ENCODE measurements at places on chromosomes 2 and 18.

DNA sequence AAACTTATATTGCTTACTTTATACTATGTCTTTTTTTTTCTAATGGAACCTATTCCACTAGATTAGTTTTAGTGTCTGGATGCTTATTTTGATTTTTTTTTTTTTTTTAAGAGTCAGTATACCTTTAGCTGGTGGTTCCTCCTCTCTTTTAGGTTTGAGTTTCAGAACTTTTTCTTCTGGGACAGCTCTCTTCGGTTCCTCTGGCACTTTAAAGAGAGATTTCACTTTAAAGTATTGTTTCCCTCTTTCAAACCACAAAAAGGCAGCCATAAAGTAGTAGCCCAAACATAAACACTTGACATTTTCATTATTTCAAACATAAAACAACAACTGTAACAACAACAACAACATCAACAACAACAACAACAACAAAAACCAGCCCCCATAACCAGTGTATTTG, 123.3 kb downstream of the TTN start:
- DNase-seq: no peak

DNA sequence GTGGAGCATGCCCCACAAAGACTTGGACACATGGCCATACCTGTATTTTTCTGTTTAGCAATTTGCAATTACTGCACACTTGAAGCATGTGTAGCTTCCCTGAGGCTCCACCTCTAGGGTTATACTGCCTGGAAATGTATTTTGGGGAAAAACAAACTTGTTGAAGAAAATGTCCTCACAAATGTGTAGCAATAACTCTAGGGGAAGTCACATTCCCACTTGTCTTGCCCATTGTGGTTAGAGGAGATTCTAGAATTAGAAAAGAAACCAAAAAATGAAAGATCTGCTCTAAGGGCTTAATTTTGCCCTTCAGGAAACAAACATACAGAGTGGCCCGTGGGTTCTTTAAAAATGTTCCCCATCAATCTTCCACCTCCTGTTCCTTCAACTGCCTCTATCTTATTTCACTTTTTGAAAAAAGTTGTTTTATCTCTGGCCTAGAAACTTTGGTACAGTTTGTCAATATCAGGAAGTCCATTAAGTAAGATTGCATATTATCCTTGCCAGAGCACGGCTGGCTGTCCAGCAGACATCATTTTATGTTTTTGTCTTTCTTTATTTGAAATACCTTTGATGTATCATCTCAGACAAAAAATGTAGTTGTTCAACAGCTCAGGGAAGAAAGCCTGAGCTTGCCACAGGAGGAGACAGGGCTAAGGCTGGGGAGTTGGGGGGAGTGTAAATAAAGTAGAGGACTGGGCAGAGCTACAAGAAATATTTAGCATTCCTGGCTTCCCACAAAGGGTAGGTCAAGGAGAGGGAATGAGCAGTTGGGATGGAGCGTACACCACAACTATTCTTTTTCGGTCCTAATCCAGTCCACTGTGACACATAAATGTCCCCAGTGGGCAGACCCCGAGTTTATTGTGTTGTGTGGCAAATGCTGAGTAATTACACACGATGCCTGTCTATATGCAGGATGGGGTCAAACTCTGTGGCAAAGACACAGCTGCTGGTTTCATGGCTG, 96.8 kb upstream of the CDC42EP3 start:
- DNase-seq: no peak

DNA sequence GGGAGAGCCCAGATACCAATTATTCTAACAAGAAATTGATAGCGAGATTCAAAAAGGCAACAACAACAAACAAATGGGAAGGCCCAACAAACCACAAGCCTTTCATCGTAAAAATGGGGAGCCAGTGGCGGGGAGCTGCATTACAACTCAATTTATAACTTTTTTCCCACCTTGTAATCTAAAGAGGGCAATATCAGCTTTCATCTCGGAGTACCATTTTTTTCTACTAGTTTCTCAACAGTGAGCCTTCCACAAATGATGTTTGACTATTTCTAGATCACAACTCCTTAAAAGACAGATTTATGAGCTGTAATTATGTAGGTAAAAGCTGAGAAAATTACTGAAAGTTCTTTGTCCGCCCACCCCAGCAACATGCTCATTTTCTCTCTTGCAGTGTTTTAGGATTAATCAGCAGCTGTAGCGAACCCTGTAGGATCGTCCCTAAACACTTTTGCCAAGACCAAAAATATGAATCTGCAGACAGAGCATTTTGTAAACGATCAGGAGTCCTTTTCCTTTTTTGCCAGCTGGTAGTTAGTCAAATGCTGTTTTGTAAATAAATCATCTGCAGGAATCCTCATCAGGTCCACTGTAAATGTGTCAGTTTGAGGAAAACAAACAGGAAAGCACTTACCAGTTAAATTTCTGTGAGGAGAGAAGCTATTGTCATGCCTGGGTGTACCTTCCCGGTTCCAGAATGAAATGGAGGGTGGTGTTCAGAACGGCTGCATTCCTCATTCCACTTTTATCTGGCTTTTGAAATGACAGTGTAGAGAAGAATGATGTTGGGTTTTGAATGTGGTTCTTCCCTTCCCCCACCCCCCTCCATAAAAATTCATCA, 53.2 kb downstream of the EEF1B2 start:
- DNase-seq: no peak

DNA sequence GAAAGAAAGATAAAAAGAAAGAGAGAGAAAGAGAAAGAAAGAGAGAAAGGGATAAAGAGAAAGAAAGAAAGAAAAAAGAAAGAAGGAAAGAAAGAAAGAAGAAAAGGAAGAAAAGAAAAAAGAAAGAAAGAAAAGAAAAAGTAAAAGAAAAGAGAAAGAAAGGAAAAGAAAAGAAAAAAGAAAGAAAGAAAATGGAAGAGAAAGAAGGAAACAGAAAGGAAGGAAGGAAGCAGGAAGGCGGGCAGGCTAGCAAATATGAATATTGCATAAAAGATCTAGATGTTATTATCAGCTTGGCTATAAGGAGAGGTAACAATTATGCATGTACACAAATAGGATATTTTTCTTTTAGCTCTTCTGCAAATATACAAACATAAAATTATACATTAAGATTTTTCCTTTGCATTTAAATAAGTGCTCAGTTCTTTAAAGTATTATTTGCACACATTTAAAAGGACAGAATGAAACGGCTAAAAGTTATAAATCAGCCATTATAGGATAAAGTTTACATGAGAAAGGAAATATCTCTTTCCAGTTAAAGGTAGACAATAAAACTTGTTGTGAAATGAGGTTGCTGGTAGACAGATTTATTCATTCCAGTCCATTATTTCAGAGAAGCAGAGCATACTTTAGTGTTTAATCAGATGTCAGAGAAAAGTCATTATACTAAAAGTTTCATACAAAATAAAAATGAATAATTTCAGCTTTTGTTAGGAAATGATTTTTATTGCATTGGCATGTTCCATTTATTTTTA, 511.4 kb downstream of the KCNJ3 start:
- no peak for DNase-seq

DNA sequence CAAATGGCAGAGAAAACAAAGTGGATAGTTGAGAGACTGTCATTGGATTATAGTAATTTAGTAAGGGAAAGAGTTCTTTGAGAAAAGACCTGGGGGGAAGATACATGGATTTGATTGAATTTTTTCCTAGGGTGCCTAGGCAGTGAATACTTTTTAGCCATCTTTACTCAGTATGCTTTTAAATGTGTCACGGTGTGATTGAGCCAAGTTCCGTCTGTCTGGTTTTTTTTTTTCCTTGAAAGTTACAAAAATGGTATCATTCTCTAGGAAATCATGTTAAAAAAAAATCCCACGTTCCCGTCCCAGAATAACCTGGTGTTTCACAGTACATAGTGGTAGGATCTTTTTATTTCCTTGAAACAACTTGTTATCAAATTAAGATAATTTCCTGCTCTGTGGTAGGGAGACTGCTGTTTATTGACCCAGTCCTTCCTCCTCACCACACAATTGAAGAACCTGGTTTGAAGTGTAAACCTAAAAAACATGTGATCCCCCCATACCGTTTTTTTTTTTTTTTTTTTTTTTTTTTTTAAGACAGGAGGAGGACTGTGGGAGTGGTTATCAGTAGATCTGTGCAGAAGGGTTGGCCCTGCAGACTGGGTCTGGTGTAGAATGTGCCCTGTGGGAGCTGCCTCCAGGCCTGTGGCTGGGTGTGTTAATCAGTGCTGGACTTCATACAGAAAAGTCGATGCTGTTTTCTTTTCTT, 55.1 kb downstream of the DGKD start:
- no peak for DNase-seq

- DNase-seq: no peak
Measured at GRCh38 chr18:22935431-22935830, 2.3 kb downstream of the RBBP8 start.

GRCh38 chr2:169001116-169001815, 29.9 kb downstream of the ABCB11 start:
- DNase-seq: no peak
